Endothelial cell of umbilical vein (primary cell): ENCODE measurements at places on chromosomes 2 and 18. TPM values are rescaled to one million over a fixed set of nuclear protein-coding genes. Genes with fewer than 3 reads are reported as not detected.
A peak's percentile ranks its signal among the peaks of the same experiment; 100 is the strongest.

- H3K27ac ChIP-seq = no peak overlapping the region
- H3K36me3 ChIP-seq = no peaks in the 10 kb centered on the region
- DNase-seq = peak; percentile 62
Measured at GRCh38 chr2:68256093-68256450, 3.7 kb upstream of the PPP3R1 start.

GRCh38 chr2:54867457-54867856 is 144.0 kb downstream of the EML6 start:
- no peak for DNase-seq
- no peak overlapping the region for H3K4me3 ChIP-seq
- H3K4me1 ChIP-seq = no peaks in the 10 kb centered on the region
- H3K27ac ChIP-seq = no peak overlapping the region
- peaks cover 3% of the 10 kb centered on the region for H3K27me3 ChIP-seq

Gene CNGA3
- total RNA-seq = not detected in 2 replicates

Gene MAP3K19
- total RNA-seq = not detected in 2 replicates

Gene FNDC4
- 15.5 and 20.0 TPM in 2 replicates for total RNA-seq

DNA sequence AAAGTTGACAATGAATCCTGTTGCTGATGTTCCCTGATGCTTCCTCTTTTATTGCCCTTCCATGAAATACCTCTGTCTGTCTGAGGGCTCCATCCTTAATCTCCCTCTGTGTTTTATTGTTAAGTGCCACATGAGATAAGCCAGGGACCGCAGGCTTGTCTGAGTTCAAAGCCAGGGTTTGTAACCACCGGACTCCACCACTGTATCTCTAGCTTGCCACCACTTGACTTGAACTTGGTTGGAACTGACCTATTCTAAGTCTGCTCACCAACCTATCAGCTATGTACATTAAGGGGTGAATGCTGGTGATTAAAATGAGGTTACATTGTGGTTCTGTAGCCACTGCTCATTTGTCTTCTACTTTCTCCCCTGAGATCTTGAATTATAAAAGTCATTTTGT is 328.5 kb upstream of the ZEB2 start:
- H3K27ac ChIP-seq = no peak overlapping the region
- DNase-seq = no peak
- no peaks in the 10 kb centered on the region for H3K36me3 ChIP-seq
- no peak overlapping the region for H3K4me3 ChIP-seq

Gene RFTN2
- total RNA-seq = 8.0 and 9.9 TPM in 2 replicates

DNA sequence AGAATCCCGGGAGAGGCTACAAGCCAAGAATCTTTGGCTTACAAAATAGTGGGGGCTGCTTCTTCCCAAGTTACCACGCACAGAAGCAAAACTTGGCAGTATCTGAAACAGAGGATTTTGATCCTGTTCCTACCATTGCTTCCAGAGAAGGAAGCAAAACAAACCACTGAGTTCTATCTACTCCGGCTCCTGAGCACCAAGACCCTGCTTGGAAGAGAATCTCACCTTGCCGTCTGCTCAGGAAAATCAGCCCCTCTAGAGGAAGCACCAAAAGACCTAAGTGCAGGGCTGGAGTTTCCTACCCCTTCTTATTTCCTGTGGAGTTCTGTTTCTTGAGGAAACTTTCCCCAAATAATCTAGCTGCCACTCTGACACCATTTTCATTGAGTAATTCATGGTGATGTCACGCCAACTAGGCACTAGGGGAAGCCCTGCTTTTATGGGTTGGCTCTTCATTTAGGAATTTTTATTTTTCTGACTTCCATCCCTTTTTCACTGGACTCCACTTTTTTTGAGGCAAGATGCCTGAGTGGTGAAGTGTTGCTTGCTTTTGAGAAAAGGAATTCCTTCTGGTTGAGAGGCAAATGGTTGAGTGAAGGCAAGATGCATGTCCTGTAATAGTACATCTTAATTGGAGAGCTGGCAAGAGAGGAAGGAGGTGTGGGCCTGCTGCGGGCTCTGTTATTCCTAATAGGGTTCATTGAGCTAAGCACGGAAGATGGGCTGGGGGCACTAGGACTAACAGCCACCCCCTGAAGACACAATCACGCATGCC is 36.8 kb upstream of the EML4 start:
- no peak overlapping the region for H3K27ac ChIP-seq
- H3K4me1 ChIP-seq = peaks cover 31% of the 10 kb centered on the region
- no peak for DNase-seq
- H3K36me3 ChIP-seq = no peaks in the 10 kb centered on the region
- peaks cover 6% of the 10 kb centered on the region for H3K27me3 ChIP-seq

DNA sequence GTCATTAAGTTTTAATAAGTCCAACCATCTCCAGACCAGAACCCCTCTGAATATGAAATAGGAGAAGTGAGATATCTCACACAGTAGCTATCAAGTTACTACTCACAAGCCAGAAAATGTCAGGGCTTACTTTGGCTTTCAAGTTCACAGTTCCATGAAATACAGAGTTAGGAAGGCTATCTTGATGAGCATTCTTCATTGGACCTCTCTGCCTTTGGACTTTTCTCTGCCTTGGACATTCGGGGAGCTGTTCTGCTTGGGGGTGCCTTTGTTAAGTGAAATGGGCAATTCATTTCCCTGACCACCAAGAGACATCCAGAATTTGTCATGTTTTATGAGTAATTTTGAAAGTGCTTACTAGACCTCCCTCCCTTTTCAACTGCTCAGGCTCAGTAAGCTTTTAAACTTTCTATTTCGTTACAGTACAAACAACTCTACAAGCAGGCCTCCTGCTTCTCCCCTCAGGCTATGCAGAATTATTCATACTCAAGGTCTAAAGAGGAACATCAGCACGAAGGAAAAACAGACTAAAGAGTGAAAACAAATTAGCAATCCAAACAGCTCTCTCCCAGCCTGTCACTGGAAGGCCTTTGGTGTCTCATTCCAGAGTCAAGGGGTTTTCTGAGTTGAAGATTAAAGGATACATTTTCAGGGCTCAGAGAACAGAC is 95.3 kb downstream of the MREG start:
- no peak overlapping the region for H3K27ac ChIP-seq
- no peak overlapping the region for H3K4me3 ChIP-seq
- no peaks in the 10 kb centered on the region for H3K36me3 ChIP-seq
- DNase-seq = peak; percentile 34
- H3K27me3 ChIP-seq = no peaks in the 10 kb centered on the region
- peaks cover 12% of the 10 kb centered on the region for H3K4me1 ChIP-seq

DNA sequence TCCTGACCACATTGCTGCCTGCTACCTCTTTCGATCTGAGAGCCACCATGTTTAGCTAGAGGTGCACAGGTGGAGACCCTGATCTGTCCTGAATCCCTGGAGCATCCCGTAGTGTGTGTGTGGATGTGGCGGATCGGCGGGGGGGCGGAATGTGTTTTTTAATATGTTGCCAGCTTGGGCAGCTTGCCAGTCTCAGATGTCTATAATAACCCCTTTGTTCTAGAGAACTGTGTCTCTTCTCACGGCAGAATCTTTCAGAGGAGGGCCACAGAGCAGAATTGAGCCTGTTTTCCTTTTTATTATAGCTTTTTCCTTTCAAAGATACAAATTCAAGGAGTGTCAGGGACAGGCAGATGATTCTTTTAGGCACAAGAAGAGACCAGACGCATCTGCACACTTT is 934.1 kb upstream of the KLHL29 start:
- no peaks in the 10 kb centered on the region for H3K36me3 ChIP-seq
- no peak overlapping the region for H3K27ac ChIP-seq
- DNase-seq = no peak
- H3K27me3 ChIP-seq = no peaks in the 10 kb centered on the region

Gene APCDD1
- 0.35 and 0.95 TPM in 2 replicates for total RNA-seq

DNA sequence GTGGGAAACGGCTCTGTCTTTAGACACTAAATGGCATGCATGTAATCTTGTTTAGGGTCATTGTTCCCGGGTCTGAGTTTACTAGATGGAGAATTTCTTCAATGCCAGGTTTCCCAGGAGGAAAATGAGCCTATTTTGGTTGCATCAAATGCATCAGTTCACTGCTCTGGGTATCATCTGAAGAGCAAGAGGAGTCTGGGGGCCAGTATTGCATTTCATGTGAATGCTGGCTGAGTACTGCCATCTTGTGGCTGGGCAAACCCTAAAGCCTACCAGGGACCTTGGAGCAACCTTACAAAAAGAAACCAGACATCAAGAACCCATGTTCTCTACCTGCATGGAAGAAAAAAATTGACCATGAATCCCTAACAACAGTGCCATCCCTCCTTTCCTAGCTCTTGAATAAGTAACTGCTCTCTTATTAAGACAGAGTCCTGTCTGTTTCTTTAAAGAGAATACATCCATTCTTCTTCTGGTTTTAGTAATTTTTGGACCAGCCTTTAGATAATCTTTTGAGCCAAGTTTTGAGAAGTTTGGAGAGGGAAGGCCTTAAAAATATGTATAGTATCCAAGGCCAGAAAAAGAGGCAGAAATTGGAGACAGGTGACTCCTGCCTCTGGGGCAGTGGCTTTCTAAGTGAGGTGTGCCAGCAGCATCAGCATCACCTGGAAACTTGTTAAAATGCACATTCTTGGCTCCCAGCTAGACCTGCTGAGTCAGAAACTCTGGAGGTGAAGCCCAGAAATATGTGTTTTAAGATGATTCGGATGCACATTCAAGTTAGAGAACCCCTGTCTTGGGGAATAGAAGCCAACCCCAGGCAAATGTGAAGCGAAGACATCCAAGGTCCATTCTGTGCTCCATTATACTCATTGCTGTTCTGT is 261.0 kb upstream of the CXCR4 start:
- H3K36me3 ChIP-seq = no peaks in the 10 kb centered on the region
- no peak overlapping the region for H3K4me3 ChIP-seq
- H3K27me3 ChIP-seq = no peaks in the 10 kb centered on the region
- peak; percentile 64 for DNase-seq
- H3K4me1 ChIP-seq = peaks cover 7% of the 10 kb centered on the region
- no peak overlapping the region for H3K27ac ChIP-seq

DNA sequence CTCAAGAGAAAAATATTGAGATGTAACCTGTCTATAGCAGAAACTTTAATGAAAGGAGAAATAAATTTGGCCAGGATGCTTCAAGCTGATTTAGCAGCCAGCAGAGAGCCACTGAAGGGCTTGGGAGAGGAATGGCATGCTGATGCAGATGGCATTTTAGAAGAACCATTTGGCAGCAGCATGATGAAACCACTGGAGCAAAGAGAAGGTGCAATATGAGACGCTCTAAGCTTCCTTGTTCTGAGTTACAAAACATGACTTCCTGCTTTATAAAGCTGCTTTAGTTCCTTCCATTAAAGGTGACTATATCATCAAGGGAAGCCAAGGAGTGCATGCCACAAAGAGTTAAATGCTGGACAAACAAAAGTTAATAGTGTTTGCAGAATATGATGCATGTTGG is 189.7 kb downstream of the PID1 start:
- no peaks in the 10 kb centered on the region for H3K4me1 ChIP-seq
- no peaks in the 10 kb centered on the region for H3K36me3 ChIP-seq
- no peaks in the 10 kb centered on the region for H3K27me3 ChIP-seq
- H3K27ac ChIP-seq = no peak overlapping the region
- H3K4me3 ChIP-seq = no peak overlapping the region
- DNase-seq = no peak

DNA sequence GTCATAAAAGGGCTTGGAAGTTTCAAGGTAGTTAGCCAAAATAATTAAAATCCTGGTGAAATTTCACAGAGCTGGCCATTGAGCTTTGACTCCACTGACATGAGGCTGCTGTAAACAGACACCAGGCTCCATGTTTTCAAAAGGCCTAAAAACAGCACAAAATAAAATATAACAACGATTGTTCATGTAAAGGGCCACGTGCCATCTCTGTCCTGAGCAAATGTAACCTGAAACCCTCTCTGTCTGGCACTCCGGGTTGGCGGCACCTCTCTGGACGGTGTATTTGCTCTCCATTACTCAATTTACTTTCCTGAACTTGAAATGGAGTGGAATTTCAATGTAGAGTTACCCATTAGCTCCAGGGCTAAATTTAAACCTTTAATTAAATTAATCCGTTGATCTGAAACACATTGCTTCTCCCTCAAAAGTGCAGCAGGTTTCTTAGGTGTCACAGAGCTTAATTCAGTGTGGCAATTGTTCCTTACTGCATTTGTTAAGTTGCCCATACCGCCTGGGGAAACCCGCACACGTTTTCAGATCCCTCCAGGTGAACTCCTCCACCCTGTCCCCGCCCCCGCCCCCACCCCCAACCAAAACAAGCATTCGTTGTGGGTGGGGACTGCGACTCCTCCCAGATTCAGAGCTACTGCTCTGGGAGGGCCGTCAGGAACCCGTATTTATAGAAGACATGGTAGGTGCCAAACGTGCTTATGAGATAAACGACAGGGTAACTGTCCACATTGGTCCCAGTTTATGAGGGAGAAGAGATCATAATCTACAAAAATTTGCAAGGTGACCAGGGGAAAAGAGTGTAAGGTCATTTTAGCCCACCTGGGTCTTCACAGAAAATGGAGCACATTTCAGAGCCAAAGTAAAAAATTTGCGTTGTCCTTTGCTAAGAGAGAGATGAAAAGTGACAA is 1.2 kb upstream of the CABLES1 start:
- DNase-seq = no peak
- peaks cover 2% of the 10 kb centered on the region for H3K36me3 ChIP-seq
- peak overlapping the region; percentile 38 for H3K4me3 ChIP-seq
- no peaks in the 10 kb centered on the region for H3K27me3 ChIP-seq
- peak overlapping the region; percentile 65 for H3K27ac ChIP-seq

Gene VRK2
- 35.2 and 42.0 TPM in 2 replicates for total RNA-seq

GRCh38 chr2:115386465-115386864 is 944.0 kb downstream of the DPP10 start:
- no peak overlapping the region for H3K4me3 ChIP-seq
- H3K27ac ChIP-seq = no peak overlapping the region
- no peak for DNase-seq

GRCh38 chr2:238706673-238707072 is 141.2 kb upstream of the TWIST2 start:
- H3K27ac ChIP-seq = no peak overlapping the region
- no peak overlapping the region for H3K4me3 ChIP-seq
- no peaks in the 10 kb centered on the region for H3K36me3 ChIP-seq
- DNase-seq = no peak
- no peaks in the 10 kb centered on the region for H3K4me1 ChIP-seq
- no peaks in the 10 kb centered on the region for H3K27me3 ChIP-seq

Gene EGR4
- total RNA-seq = not detected in 2 replicates

Gene RNF138
- 24.6 and 31.5 TPM in 2 replicates for total RNA-seq

Gene ST6GAL2
- not detected in 2 replicates for total RNA-seq

Gene CHRNG
- total RNA-seq = not detected in 2 replicates

- no peak overlapping the region for H3K4me3 ChIP-seq
- no peaks in the 10 kb centered on the region for H3K36me3 ChIP-seq
- H3K27me3 ChIP-seq = no peaks in the 10 kb centered on the region
- peaks cover 7% of the 10 kb centered on the region for H3K4me1 ChIP-seq
- peak; percentile 73 for DNase-seq
Measured at GRCh38 chr18:58682429-58683069, 11.3 kb downstream of the MALT1 start.

- H3K4me1 ChIP-seq = no peaks in the 10 kb centered on the region
- H3K27me3 ChIP-seq = no peaks in the 10 kb centered on the region
- H3K36me3 ChIP-seq = no peaks in the 10 kb centered on the region
- H3K27ac ChIP-seq = no peak overlapping the region
- DNase-seq = no peak
Measured at GRCh38 chr2:19073522-19073921, 284.9 kb downstream of the OSR1 start.

GRCh38 chr2:182057002-182057401 is 71.3 kb downstream of the PPP1R1C start:
- no peak overlapping the region for H3K27ac ChIP-seq
- DNase-seq = no peak
- no peak overlapping the region for H3K4me3 ChIP-seq
- no peaks in the 10 kb centered on the region for H3K36me3 ChIP-seq
- no peaks in the 10 kb centered on the region for H3K27me3 ChIP-seq
